ENCODE measurements at places on chromosomes 3 and 15. TPM values are rescaled to one million over a fixed set of nuclear protein-coding genes. Genes with fewer than 3 reads are reported as not detected.
A peak's percentile ranks its signal among the peaks of the same experiment; 100 is the strongest.

The PAQR5 gene
- total RNA-seq = 16.7 TPM

- H3K4me3 ChIP-seq = no peak overlapping the region
- no peak for DNase-seq
- no peaks in the 10 kb centered on the region for H3K36me3 ChIP-seq
Measured at GRCh38 chr3:35448681-35449080, 190.6 kb upstream of the ARPP21 start.

GRCh38 chr15:75307778-75308390 is 25.2 kb downstream of the GOLGA6D start:
- H3K4me3 ChIP-seq = no peak overlapping the region
- no peak overlapping the region for H3K27ac ChIP-seq
- no peaks in the 10 kb centered on the region for H3K36me3 ChIP-seq

DNA sequence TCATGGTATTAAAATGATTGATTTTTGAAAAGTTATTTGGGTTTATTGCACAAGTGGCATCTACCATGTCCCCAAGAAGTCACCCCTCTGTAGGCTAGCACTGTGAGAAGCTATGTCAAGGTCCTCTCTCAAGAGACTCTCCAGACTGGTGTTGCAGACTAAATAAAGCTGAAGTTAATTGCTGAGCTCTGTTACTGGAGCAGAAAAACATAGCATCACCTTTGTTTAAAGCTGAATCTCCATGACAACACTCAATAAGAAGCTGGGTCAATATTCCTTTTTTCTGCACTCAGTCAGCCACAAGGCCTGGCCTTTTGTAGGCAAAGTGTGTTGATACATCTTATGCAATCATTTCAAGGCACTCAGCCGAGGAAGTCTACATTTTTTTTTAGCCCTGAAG is 806.6 kb upstream of the LMCD1 start:
- H3K4me1 ChIP-seq = no peaks in the 10 kb centered on the region
- no peak overlapping the region for H3K4me3 ChIP-seq
- H3K27ac ChIP-seq = no peak overlapping the region
- no peaks in the 10 kb centered on the region for H3K36me3 ChIP-seq
- no peak for DNase-seq
- H3K27me3 ChIP-seq = no peaks in the 10 kb centered on the region

The CADM2 gene
- total RNA-seq = not detected

- peaks cover 15% of the 10 kb centered on the region for H3K4me1 ChIP-seq
- H3K4me3 ChIP-seq = no peak overlapping the region
- peak overlapping the region; percentile 69 for H3K27ac ChIP-seq
- H3K27me3 ChIP-seq = no peaks in the 10 kb centered on the region
- peak; percentile 33 for DNase-seq
Measured at GRCh38 chr15:29945943-29946596, 123.8 kb upstream of the TJP1 start.

The CTXN2 gene
- not detected for total RNA-seq

GRCh38 chr15:65912235-65912634 is 42.9 kb downstream of the RAB11A start:
- peaks cover 13% of the 10 kb centered on the region for H3K36me3 ChIP-seq
- H3K4me1 ChIP-seq = no peaks in the 10 kb centered on the region
- H3K27me3 ChIP-seq = no peaks in the 10 kb centered on the region
- no peak overlapping the region for H3K27ac ChIP-seq
- H3K4me3 ChIP-seq = no peak overlapping the region

DNA sequence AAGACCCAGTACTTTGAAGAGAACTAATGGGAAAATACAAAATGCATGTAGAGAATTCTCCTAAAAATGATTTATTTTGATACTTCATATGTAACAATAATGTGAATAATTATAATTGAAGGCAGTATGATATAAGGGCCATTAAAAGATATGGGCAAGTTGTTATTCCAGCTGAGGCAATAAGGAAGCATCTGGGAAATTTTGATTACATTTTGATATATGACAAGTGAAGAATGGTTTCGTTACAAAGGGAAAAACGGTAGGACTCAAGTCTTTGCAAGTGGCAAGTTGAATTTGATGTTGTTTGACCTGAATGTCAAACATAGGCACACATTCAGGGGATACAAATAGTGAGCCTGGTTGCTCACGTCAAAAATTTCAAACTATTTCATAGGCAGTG is 137.9 kb upstream of the TP63 start:
- peak overlapping the region; percentile 19 for H3K27ac ChIP-seq
- H3K27me3 ChIP-seq = no peaks in the 10 kb centered on the region
- no peak for DNase-seq
- H3K36me3 ChIP-seq = peaks cover 6% of the 10 kb centered on the region
- H3K4me1 ChIP-seq = peaks cover 35% of the 10 kb centered on the region
- H3K4me3 ChIP-seq = no peak overlapping the region

DNA sequence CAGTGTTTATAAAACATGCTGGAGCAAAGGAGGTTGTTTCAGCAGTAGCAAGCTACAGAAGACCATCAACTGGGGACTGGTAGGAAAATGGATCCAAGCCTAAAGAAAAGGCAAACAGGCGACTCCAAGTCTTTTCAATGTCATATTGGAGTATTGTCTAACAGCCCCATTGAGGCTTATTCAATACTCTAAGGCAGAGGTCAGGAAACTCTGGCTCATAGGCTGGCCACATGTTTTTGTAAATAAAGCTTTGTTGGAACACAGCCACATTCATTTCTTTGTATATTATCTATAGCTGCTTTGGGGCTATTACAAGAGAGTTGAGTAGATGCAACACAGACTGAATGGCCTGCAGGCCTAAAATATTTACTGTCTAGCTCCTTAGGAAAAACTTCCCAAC is 77.5 kb downstream of the RPL22L1 start:
- H3K4me3 ChIP-seq = no peak overlapping the region
- no peaks in the 10 kb centered on the region for H3K27me3 ChIP-seq
- no peak for DNase-seq
- no peak overlapping the region for H3K27ac ChIP-seq
- no peaks in the 10 kb centered on the region for H3K36me3 ChIP-seq

The CAPN7 gene
- 55.2 TPM for total RNA-seq

- H3K27me3 ChIP-seq = peaks cover 36% of the 10 kb centered on the region
- H3K4me3 ChIP-seq = no peak overlapping the region
- no peaks in the 10 kb centered on the region for H3K36me3 ChIP-seq
- H3K4me1 ChIP-seq = no peaks in the 10 kb centered on the region
Measured at GRCh38 chr3:10380906-10381305, 60.0 kb upstream of the SEC13 start.

DNA sequence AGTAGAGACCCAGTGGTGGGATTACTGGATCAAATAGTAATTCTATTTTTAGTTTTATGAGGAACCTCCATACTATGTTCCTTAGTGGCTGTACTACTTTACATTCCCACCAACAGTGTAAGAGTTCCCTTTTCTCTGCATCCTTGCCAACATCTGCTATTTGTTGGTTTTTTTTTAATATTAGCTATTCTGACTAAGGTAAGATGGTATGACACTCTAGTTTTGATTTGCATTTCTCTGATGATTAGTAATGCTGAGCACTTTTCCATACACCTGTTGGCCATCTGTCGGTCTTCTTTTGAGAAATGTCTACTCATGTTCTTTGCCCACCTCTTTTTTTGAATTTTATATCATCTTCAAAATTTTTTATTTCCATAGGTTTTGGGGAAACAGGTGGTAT is 34.2 kb upstream of the RAP2B start:
- DNase-seq = no peak
- H3K36me3 ChIP-seq = peaks cover 2% of the 10 kb centered on the region
- H3K27ac ChIP-seq = no peak overlapping the region
- peaks cover 5% of the 10 kb centered on the region for H3K4me1 ChIP-seq

DNA sequence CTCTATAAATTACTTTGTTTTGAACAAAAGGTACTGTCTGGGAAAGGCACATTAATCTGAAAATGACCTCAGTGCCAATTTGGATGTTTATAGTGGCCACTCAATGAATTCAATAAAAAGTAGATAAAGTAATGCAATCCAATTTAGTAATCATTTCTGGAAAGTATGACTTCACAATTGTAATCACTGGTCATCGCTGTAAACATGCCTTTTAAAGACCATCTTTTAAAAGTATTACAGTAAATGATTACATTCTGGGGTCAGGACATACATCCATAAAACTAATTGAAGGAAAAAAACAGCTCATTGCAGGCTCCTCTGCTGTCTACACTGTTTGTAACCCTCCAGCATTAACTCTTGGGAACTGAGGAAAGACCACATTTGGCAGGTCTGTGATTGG is 43.2 kb downstream of the HRH1 start:
- H3K27ac ChIP-seq = no peak overlapping the region
- H3K4me3 ChIP-seq = no peak overlapping the region

- H3K27ac ChIP-seq = no peak overlapping the region
- no peak for DNase-seq
- no peaks in the 10 kb centered on the region for H3K27me3 ChIP-seq
- H3K4me1 ChIP-seq = peaks cover 4% of the 10 kb centered on the region
Measured at GRCh38 chr15:91787198-91787597, 66.3 kb upstream of the SLCO3A1 start.

The LRRK1 gene
- 15.4 TPM for total RNA-seq

The C15orf62 gene
- 0.52 TPM for total RNA-seq

The TRH gene
- total RNA-seq = not detected

DNA sequence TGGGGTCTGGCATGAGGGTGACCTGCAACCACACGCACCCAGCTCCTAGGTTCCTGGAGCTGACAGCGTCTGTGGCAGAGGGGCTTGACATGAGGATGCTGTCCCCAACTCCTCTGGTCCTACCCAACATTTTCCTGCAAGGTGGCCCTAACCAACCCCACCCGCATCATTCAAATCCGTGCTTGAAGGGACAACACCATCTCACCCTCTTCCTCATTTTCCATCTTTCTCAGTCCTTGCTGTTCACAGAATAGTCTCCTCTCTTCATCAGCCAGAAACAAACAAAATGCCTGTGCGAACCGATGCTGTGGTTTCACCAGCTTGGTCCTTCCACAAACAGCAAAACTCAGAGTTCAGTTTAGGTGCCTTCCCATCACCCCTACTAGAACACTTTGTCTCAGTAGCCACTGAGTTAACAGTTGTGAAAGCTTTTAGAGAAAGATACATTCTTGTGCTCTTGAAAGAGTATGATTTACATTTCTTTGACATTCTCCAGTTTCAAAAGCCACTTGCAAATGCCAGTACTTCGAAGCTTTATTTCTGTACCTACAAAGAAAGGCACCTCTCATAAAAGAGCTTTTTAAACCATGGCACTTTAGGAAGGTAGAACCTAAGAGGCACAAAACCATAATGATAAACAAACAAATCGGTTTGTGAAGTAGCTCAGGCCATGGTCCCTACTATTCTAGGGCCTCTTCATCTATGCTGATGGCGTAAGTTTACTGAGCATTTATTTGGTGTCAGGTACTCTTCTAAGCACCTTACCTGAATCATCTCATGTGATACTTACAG is 360.1 kb downstream of the SHQ1 start:
- peak overlapping the region; percentile 77 for H3K27ac ChIP-seq
- DNase-seq = no peak
- peaks cover 41% of the 10 kb centered on the region for H3K4me1 ChIP-seq
- H3K36me3 ChIP-seq = peaks cover 6% of the 10 kb centered on the region

- peaks cover under 1% of the 10 kb centered on the region for H3K4me1 ChIP-seq
- DNase-seq = no peak
- H3K27me3 ChIP-seq = no peaks in the 10 kb centered on the region
- H3K27ac ChIP-seq = no peak overlapping the region
- peaks cover under 1% of the 10 kb centered on the region for H3K36me3 ChIP-seq
- H3K4me3 ChIP-seq = no peak overlapping the region
Measured at GRCh38 chr3:120673116-120673515, 8.9 kb downstream of the HGD start.

GRCh38 chr15:92809880-92810361 is 90.2 kb upstream of the CHD2 start:
- H3K4me1 ChIP-seq = peaks cover 25% of the 10 kb centered on the region
- H3K36me3 ChIP-seq = no peaks in the 10 kb centered on the region
- H3K4me3 ChIP-seq = peak overlapping the region; percentile 72
- peak; percentile 63 for DNase-seq
- no peaks in the 10 kb centered on the region for H3K27me3 ChIP-seq
- H3K27ac ChIP-seq = peak overlapping the region; percentile 96

- peaks cover 31% of the 10 kb centered on the region for H3K36me3 ChIP-seq
- no peaks in the 10 kb centered on the region for H3K4me1 ChIP-seq
- no peaks in the 10 kb centered on the region for H3K27me3 ChIP-seq
- DNase-seq = no peak
- H3K4me3 ChIP-seq = no peak overlapping the region
- no peak overlapping the region for H3K27ac ChIP-seq
Measured at GRCh38 chr3:37985637-37986320, 4.8 kb upstream of the VILL start.

The GCHFR gene
- 8.2 TPM for total RNA-seq

GRCh38 chr3:126460381-126460780 is 15.3 kb downstream of the ZXDC start:
- H3K27ac ChIP-seq = no peak overlapping the region
- no peak overlapping the region for H3K4me3 ChIP-seq
- no peaks in the 10 kb centered on the region for H3K27me3 ChIP-seq
